ENCODE measurements at places on chromosomes 13 and 19.

DNA sequence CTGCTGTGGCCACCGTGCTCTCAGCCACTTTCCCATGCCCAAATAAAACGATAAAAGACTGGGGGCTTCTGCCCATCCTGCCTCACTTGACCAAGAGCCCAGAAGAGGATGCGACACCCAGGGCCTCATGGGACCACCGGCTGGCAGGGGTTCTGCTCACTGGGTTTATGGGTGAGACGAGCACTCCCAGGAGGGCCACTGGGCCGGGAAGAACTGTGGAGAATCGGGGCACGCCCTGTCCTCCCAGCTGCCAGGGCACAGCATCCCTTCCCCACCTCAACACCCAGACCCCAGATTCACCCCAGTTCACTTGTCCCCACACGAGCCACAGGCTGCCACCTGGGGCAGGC is 4.7 kb upstream of the F10 start:
- no peak for DNase-seq

DNA sequence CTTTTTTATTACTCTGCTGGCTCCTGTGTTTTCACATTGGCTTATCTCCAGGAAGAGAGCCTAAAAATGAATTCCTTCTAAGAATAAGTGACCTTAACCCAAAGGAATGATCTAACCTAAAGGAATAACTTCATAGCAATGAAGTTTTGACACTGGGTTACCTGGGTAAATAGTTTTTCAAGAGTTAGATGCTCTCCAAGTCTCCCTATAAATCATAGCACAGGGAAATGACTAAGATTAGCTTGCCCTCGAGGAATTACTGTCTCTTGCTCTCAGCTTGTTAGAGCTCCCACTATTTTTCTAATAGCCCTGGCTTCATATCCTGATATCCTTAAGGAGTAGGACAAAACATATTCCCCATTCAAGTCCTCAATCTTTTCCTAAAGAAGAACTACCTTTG is 66.3 kb downstream of the SPRY2 start:
- DNase-seq: no peak

GRCh38 chr19:12092065-12092867 is 27.7 kb downstream of the ZNF844 start:
- DNase-seq: peak; percentile 38

DNA sequence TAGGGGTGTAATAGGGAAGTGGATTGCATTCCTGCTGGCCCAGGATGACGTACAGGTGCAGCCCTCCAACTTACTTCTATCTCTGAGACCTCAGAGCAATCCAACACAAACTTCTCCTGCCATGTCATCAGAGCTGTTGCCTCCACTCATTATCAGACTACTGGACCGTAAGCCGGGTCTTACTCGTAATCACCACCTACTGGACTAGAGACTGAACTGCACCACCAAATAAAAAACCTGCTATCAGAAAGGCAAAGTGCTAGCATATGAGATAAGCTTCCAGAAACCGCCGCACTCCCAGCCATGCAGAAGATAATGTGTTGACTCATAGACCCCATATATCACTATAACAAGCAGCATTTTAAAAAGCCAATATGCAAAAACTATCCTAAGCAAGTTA is 102.0 kb downstream of the SLITRK1 start:
- no peak for DNase-seq

- no peak for DNase-seq
Observed at GRCh38 chr19:23882493-23882892, 32.2 kb upstream of the ZNF726 start.

- DNase-seq: no peak
Observed at GRCh38 chr19:48796298-48797083, 14.3 kb downstream of the BCAT2 start.

- no peak for DNase-seq
Observed at GRCh38 chr13:86426437-86426836, 627.2 kb upstream of the SLITRK6 start.

- DNase-seq: no peak
Observed at GRCh38 chr19:24073807-24074206, 13.2 kb upstream of the ZNF254 start.

Data from NCI-H446 (cell line).